Stomach (tissue), 19 donors: ENCODE measurements at places on chromosomes 12 and 14.

- DNase-seq: no peak
Observed at GRCh38 chr12:21942377-21942703, 1.1 kb upstream of the ABCC9 start.

DNA sequence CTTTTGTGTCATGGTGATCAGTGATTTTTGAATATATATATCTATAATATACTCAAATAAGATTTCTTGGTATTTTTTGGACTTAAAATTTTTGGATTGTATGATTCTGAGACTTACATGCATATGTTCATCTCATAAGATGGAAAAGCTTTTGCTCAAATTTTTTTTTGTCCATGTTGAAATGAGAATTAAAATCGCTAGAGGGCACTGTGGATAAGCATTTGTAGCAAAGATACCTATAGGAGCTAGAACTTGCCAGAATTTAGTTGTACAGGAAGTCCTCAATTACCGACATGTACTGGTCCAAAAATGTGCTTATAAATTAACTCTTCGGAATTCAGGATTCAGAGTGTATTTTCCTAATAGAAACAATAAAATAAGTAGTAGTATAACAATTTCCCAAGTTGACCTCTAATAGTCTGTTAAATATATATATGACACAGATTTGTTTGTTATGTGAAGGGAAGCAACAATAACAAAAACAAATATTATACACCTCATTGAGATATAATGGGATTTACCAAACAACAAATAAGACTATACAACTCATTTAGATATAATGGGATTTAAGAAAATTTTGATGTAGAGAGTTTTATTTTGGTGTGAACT is 179.6 kb downstream of the TMEM117 start:
- DNase-seq: no peak

GRCh38 chr12:46260124-46260912 is 8.5 kb downstream of the SLC38A1 start:
- peak; percentile 37 for DNase-seq

DNA sequence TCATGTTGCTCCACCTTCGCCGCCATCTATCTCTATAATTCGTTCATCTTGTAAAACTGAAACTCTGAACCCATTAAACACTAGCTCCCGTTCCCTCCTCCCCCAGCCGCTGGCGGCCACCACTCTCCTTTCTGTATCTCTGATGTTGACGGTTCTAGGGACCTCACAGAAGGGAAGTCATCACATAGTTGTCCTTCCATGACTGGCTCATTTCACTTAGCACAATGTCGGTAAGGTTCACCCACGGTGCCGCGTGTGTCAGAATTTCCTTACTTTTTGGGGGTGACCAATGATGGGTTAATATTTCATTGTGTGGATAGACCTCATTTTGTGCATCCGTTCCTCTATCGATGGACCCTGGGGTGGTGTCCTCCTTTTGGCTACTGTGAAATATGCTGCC is 2.0 kb upstream of the CACNA2D4 start:
- no peak for DNase-seq

DNA sequence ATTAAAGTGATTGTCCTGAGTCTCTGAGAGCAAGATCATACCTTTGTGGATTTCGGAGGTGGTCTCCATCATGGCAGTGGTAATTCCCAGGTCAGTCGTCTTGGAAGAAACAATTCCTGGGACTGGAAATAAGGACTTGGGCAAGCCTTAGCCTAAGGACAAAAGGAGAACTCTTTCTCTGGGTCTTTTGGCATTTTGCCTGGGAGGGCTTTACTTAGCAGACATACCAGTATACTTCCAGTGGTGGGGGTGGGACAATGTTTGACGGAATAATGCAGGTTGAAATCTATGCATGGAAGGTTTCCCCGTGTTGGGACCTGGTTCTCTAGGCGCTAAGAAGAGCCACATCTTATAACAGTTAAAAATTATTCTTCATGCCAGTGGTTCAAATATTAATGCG is 70.4 kb upstream of the USP44 start:
- DNase-seq: no peak

- DNase-seq: no peak
Observed at GRCh38 chr12:25438638-25439037, 114.4 kb downstream of the LMNTD1 start.

- no peak for DNase-seq
Observed at GRCh38 chr14:24815543-24815942, 181.6 kb upstream of the GZMB start.
